Germinal center (tissue), 1 donor: ENCODE measurements at places on chromosomes 13 and 19.

- no peak for DNase-seq
These were observed 1.4 kb downstream of the SH2D3A start for GRCh38 chr19:6765738-6766356.

DNA sequence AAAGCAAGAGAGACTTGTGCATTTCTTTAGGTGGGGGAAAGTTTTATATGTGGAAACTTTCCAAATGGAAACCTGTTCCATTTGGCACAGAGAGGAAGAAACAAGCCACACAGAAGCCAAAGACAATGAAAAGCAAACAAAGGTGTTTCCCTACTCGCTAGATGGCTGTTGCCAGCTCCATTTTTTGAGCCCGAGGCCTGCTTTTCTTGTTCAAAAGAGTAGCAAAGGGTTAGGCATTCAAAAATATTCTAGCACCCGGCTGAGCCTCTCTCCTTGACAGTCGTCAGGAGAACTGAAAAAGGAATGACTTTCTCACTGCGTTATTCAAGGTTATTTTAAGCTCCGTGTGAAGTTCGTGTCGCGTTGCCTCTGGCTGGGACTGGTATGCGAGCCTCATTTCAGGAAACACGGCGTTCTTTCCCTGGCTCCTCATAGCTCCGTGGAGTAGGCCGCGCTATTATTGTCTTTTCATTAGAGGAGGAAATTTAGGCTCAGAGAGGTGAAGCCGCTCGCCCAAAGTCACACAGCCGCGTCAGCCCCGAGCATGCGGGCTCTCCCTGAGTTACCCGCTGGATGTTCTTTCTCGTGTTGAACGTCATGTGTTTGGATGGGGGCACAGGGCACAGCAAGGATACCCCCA lies 7.6 kb downstream of the TRPM4 start:
- DNase-seq, result no peak

DNA sequence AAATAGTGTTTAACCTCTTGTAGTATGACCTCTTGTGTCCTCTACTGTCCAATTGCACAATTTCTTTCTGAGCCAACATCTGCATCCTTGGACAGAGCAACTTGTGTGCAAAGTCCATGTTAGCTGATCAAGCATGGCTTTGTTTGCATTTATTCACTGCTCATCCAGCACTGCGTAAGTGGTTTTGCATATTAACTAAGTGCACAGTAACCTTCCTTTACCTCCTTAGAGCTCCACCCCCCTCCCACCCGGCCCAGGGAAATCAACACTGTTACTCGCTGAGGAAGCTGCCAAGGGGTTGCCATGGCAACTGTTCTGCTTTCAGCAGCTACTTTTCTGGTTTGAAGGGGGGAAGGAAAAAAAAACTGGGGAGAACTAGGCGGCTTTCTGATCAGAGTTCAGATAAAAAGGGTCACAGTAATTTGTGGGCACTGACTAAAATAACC lies 153.5 kb upstream of the KLF12 start:
- peak; percentile 84 for DNase-seq

- no peak for DNase-seq
These were observed 363.1 kb downstream of the EFNB2 start for GRCh38 chr13:106172176-106172905.

DNA sequence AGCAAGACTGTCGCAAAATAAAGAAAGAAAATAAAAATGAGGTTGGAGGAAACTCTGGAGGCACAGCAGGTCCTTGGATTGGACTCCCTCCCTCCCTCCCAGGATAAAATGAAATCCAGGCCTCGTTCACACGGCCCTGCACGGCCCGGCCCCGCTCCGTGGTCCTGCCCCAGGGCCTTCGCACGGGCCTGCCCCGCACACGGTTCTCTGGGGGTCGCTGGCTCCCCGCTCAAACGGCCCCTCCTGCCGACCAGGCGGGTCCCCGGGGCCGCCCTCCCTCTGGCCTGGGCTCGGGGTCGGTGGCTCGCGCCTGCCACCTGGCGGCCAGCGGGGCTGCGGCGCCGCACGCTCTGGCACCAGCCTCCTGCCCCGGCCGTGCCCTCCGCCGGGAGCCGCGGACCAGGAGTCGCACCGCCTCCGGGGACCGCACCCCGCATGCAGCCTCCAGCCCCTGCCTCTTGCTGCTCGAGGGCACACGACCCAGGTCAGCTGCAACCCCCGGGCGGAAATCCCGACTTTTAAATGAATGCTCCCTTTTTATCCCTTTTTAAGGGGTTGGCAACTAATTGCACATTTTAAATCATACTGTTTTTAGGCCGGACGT lies 1.5 kb upstream of the WDR18 start:
- peak; percentile 94 for DNase-seq

GRCh38 chr13:100875392-100876043 lies 200.9 kb upstream of the TMTC4 start:
- no peak for DNase-seq

DNA sequence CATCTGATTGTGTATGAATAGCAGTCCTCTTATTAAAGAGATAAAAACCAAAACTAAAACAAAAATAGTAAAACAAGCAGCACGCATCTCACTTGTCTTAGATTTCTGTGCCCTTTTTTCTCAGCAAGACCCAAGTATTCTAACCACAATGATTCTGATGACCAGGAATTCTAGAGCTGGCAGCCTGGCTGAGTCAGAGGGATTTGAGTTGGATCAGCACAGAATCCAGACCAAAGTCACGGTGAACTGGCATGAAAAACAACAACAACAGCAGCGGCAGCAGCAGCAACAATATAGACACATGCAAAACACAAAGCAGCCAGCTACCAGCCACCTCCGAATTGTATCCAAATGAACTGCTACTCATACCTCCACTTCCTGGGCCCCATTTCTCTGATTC lies 360.5 kb downstream of the KCNRG start:
- no peak for DNase-seq

DNA sequence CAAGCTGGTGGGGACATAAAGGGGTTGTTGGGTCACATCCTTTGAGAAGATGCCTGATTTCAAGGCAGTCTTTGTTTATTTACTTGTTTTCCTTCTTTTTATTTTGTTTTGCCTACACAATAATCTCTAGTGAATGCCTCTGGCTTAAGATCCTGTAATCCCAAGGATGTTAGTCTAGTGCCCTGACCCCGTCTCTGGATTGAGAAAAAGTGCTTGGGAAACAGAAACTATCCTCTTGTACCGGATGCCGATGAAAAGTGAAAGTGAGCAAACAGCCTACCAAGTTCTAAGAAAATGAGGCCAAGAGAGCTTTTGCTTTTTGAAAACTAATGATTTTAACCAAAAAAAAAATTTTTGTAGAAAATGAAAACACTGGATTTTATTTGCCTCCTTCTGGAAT lies 42.1 kb upstream of the C1QTNF9 start:
- DNase-seq, result no peak

DNA sequence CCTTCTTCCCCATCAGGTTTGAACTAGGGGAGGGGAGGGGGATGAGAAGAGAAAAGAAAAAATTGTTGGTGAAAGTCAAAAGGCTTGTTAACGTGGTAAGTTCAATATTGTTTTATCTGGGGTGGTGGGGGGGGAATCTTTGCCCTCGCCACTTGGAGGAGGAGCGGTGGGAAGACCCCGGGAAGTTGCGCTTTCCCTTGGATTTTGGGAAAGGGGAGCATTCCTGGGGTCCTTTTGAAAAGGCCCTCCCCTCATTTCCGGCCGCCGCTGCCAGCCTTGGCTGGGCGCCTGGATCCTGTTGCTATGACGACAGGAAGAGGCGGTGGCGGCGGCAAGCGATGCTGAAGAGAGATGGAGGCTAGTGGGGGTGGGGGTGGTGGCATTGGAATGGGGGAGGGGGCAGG lies 4.6 kb upstream of the CACNG8 start:
- DNase-seq, result no peak
